A673 (cell line): ENCODE measurements at places on chromosomes 1 and 21. TPM values are rescaled to one million over a fixed set of nuclear protein-coding genes. Genes with fewer than 3 reads are reported as not detected.

Gene RIPPLY3
- 5.0 and 6.2 TPM in 2 replicates for total RNA-seq

Gene KLHDC8A
- total RNA-seq: 0.39 TPM in 1 of 2 replicates, not detected in the other

DNA sequence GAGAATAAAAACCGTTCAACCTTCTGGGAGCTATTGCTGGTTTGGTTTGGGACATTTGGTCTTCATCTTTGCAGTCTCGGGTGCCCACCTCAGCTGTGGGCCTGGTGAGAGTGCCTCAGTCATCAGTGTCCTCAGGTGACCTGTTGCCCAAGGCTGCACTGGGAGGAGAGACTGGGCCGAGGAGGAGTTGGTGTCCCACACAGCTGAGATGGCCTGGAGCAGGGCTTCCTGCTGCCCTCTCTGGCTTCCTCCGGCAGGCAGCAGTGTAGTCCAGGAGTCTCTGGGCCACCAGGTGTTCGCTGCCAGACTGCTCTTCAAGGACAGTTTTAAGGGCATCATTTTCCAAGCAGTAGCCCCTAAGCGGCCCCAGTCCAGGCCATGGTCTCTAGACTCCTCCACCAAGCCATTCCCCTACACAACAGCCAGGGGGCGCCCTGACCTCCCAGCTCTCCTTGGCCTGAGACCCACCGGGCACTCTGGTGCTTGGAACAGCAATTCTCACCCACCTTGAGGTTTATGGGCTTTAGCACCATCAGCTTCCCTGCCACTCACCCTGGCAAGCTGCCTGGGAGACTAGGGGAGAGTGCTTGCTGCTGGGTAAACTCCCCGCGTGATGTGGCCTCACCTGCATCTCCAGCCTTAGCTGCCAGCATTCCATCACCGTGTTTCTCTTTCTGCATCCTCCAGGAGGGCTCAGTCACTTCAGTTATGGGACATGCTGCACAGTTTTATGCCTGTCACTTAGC is 9.1 kb upstream of the SYTL1 start:
- peak; percentile 45 for DNase-seq

Gene CD48
- not detected in 2 replicates for total RNA-seq

Gene BCAR3
- 0.90 and 2.4 TPM in 2 replicates for total RNA-seq

Gene DIRAS3
- total RNA-seq: 0.94 and 1.1 TPM in 2 replicates

DNA sequence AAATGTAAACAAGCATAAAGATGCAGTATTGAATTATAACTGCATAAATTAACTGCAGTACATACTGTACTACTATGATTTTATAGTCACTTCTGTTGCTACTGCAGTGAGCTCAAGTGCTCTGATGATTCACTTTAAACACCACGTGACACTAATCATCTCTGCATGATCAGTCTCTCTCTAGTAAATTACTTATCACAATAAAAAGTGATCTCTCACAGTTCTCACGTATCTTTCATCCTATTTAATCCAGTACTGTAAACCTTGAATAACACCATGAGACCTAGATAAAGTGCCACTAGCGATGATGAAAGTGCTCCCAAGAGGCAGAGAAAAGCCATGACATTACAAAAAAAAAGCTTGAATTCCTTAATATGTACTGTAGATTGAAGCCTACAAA is 1242.0 kb downstream of the AMY1C start:
- peak; percentile 52 for DNase-seq

DNA sequence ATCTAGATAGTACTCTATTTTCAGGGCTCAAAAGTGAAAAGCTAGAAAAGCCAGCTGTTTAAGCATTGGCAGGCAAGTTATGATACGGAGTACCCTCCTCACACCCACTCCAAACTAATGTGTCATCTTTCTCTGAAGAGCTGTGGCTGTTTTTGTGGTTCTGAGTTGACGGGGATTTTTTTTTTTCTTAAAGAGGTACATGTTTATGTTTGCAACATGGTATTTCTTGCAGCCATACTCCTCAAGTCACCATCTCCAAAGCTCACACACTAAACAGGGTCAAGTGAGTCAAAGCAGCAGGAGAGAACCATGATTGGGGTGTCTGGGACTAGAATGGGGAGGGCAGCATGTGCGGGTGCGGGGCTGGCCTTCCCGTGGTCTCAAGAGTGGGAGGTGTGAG is 347.2 kb downstream of the DISC1 start:
- DNase-seq: no peak

- peak; percentile 37 for DNase-seq
These were observed 41.2 kb upstream of the CFAP298 start for GRCh38 chr21:32653326-32653901.

GRCh38 chr1:161122967-161123366 is 5.1 kb downstream of the NIT1 start:
- DNase-seq: no peak

DNA sequence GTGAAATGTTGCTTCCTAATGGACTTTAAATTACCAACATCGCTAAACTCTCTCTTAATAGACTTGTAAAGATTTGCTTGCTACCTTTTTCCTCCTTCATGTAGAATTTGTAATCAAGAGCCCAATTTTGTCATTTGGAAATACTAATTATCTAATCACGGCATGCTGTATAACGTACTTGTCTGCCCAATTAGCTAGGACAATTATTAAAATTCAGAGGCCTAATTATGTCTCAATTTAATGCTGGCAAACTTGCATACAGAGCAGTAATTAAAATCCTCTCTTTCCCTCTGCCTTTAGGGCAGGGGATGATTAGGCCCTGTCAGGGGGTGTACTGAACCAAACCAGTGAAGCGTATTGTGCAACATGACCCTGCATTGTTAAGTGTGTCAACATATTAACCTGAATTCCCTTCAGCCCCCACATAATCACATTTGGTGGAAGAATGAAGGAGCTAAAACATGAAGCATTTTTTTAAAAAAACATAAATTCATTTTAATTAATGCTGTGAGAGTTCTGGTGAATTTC is 137.4 kb upstream of the BARHL2 start:
- no peak for DNase-seq

GRCh38 chr1:17529381-17529780 is 10.1 kb upstream of the ARHGEF10L start:
- no peak for DNase-seq
